Fibroblast of the conjunctiva (primary cell): ENCODE measurements at places on chromosomes 5 and 9.

DNA sequence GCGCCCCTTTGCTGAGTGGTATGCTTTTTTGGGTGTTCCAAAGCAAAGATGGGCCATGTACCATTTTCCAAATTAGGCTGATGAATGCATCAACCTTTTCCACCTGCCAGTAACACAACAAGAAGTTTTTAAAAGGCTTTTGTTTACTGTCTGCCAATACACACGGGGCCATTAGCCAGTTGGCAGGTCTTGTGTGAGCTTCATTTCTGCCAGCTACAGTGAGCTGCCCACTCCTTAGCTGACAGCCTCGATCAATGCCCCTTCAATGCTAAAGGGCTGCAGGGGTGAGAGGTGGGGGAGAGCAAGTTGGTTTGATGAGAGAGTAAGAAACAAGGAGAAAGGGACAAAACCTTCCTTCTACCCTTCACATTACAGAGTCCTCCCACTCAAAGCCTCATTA lies 128.7 kb downstream of the C5orf15 start:
- no peak for DNase-seq

- DNase-seq = no peak
Measured at GRCh38 chr9:96160866-96161265, 141.1 kb downstream of the HSD17B3 start.

DNA sequence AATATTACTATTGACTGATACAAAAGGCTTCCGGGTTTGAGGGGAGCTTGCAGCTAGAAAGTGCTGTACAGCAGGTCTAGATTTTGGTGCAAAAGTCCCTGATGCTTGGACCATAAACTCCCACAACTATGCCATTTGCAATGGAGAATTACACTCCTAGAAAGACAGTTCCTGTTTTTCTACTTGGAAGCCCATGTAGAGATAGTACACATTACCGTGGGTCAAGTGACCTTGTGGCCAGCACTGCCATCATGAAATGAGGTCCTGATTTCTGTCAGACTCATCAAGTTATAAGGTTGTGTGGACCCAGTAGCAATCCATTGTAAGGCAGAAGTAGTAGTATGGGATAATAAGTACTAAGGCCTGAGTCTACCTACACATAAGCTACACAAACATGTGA lies 42.8 kb upstream of the TNFSF8 start:
- DNase-seq = no peak

GRCh38 chr9:79670269-79670961 lies 98.7 kb downstream of the TLE4 start:
- no peak for DNase-seq

GRCh38 chr5:98349251-98349989 lies 424.0 kb upstream of the RGMB start:
- no peak for DNase-seq

- no peak for DNase-seq
Measured at GRCh38 chr9:136058801-136059302, 36.2 kb downstream of the NACC2 start.
